ENCODE measurements at places on chromosomes 4 and X. TPM values are rescaled to one million over a fixed set of nuclear protein-coding genes. Genes with fewer than 3 reads are reported as not detected.

The PPP1R2C gene
- not detected for total RNA-seq

The NR3C2 gene
- total RNA-seq = 35.4 TPM

DNA sequence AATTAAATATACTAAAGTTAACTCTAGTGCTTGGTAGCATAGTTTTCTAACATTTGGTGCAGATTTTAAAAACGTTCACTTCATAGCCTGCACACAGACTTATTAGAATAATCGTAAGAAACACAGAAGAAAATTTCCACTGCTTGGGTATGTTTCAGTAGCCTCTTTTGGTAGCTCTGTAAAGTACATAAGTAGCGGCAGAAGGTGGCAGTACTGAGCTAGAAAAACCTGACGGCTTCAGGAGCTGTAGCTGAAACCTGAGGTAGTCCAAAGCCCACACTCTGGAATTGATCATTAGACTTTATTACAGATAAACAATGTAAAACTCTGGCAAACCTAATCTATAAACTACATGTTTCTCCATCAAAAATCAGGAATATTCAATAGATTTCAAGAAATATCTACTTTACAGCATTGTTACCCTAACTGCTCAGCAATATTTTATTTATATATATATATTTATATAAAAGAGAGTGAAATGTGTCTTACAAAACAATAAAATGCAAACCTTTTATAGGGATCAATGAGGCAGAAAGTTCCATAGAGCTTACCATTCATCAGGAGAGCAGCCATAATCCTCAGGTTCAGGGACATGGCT, 88.2 kb downstream of the ATP8A1 start:
- peak; percentile 88 for DNase-seq

GRCh38 chr4:87465739-87466366, 43.5 kb downstream of the NUDT9 start:
- peak; percentile 70 for DNase-seq

DNA sequence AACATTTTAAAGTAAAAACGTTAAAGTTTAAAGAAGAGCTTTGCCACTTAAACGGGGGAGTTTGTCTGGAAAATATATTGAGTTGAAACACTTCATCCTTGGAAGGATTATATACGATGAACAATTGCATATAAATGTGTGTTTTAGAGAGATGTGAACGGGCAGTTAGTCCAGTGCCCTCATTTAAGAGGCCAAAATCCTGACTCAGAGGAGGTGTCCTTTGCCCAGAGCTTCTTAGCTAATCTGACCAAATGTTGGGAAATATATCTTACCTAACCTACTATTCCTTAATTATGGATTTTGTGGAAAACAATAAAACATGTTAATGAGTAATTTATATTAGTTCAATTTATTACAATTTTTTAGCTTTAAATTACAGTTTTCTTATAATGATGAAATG, 327.2 kb upstream of the DIPK2B start:
- no peak for DNase-seq

The FGFBP1 gene
- total RNA-seq = 5.7 TPM

GRCh38 chr4:80489798-80490197, 154.3 kb downstream of the CFAP299 start:
- DNase-seq = no peak

GRCh38 chrX:72430405-72430968, 124.8 kb upstream of the CITED1 start:
- DNase-seq = no peak

DNA sequence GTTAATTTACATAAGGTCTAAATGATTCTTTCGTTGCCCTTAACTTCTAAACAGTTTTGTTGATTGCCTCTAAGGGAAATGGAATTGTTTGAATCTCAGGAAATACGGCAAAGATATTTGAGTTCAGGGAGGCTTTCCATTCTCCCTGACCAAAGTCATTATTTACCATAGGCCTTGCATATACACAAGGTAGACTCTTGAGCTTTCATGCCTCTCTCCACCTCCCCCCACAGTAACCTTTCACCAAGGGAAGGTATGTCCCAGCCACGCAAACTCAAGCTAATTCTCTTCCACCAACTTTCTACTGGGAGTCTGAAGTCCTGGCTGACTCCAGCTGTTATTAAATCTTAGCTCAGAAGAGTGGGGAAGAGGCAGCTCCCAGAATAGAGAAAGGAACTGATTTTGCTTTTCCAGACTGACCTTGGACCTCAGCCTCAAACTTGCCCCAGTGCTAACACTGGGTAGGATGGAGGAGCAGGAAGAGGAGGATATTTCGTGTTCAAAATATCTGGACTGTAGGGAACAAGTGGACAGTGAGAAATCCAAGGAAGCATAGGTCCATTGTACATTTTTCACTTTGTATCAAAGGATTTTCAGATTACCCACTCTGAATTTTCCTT, 1.4 kb downstream of the IGSF1 start:
- DNase-seq = no peak
